ENCODE measurements at places on chromosomes 3 and 15. TPM values are rescaled to one million over a fixed set of nuclear protein-coding genes. Genes with fewer than 3 reads are reported as not detected.
A peak's percentile ranks its signal among the peaks of the same experiment; 100 is the strongest.

DNA sequence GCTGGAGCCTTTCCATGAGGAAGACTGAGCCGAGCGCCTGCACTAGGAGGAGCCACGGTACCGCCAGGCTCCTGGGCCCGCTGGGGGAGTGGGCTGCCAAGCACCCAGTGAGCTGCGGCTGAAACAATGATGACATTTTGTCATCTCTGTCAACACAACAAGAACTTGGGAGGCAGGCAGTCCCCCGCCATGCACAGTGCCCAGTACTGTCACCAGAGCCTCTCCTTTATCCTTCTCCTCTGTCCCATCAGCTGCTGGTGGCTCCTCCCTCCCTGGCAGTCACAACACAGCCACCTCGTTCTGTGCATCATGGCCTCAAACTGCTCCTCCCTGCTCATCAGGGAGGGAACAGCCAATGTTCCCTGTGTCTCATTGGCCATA lies 34.0 kb upstream of the PCSK6 start:
- DNase-seq, result no peak

GRCh38 chr3:119140466-119140865 lies 5.5 kb upstream of the TEX55 start:
- DNase-seq, result no peak

DNA sequence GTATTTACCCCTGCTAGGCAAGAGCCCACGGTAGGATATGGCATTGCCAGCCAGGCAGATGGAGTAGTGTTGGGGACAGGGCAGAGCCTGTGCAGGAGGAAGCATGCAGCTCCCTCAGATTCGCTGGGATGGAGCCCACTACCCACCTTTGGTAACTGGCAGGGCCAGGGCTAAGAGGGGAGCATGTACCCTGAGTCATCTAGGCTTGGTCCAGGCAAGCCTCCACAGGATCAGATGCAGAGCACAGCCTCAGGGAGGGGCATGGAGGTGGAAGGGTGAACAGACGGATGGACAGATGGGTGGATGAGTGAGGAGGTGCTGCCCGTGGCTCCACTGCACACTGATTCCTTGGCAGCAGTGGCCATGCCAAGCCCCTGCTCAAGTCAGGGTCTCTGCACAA lies 33.0 kb downstream of the IL20RB start:
- DNase-seq, result no peak

DNA sequence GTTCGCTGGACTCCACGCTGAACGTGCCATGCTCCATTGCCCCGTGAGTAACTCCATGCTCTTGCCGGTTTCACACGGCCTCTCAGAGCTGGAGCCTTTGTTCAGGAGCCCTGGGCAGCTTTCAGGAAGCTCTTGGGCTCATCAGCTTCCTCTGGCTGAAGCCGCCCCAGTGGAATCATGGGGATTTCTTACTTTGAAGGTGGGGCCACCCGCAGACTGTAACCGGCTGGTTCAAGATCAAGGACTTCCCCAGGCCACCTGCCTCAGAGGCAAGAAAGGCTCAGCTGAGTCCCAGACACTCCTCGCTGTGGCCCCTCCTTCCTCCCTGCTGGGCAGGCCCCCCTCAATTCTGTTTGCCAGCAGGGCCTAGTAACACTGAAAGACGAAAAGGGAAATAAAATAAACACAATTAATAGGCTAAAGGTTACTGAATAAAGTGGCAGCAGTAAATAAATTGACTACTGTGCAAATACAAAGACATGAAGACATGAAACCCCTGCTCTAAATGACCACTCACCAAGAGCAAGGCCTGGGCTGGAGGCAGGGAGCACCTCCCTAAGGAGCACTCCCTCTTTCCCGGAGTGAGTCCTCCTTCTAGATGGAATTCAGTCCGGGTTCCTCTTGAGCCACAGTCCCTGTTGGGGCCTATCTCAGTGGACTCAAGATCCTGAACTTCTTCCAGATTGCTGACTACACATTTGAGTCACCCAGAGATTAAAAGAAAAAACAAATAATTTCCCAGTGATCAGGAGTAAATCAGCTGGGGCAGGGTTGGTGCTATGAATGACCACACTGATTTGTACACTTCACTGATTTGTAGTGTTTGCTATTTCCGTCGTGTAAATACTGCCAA lies 51.0 kb downstream of the ZDHHC19 start:
- peak; percentile 71 for DNase-seq

DNA sequence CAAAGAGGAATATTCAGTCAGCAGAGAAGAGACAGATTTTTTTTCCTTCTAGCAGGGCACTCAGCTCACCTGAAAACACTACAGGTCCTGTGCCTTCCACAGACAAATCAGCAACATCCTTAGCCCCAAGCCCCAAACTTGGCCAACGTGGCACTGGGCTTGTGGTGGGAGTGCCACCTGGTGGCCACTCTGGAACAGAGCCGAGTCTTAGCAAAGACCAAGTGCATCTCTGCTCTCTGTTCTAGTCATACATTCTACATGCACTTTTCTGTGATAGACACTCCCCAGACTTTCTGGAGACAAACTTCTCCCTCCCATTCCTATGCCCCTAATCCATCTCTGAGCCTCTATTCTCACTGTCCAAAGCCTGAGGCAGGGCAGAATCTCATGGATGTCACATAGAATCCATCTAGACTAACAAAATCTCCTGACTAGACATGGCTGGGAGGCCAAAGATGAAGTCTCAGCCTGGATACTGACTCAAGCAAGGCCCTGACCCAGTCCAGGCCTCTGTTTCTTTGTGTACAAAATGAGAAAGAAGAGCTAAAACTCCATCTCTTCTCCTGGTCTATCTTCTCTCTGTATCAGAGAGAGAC lies 5.1 kb upstream of the SEMA7A start:
- peak; percentile 83 for DNase-seq

GRCh38 chr3:170603770-170604510 lies 18.1 kb upstream of the SLC7A14 start:
- no peak for DNase-seq

- DNase-seq, result no peak
These were observed 124.8 kb downstream of the DMXL2 start for GRCh38 chr15:51497806-51498205.

DNA sequence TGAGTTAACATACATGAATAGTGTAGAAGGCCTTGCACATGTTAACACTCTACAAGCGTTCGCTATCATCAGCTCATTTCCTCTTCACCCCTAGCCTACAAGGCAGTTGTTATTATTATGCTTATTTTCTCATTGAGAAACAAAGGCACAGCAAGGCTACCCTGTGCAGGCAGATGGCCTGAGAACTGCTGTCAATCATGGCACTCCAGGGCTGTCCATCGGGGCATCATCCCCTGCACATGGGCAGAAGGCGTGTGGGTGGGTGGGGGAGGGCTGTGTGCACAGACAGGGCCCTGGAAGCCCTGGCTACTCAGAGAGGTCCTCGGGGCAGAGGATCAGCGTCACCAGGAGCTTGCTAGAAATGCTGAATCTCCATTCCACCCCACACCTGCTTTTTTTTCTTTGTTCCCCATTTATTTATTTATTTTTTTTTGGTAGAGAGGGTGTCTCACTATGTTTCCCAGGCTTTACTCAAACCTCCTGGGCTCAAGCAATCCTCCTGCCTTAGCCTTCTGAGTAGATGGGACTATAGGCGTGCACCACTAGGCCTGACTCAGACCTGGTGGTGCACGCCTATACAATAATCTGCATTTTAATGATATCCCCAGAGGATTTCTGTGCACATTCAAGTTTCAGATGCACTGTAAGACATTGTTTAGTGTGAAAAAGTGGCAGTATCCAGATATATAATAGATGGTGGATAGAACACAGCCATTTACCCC lies 9.6 kb upstream of the ZXDC start:
- DNase-seq, result no peak

GRCh38 chr3:102195198-102195948 lies 239.4 kb upstream of the ZPLD1 start:
- peak; percentile 15 for DNase-seq

GRCh38 chr15:71392861-71393283 lies 277.6 kb downstream of the THSD4 start:
- DNase-seq, result no peak

- no peak for DNase-seq
These were observed 370.6 kb upstream of the PROK2 start for GRCh38 chr3:72155391-72156064.

- no peak for DNase-seq
These were observed 9.1 kb upstream of the SNRPN start for GRCh38 chr15:24945711-24946110.

GRCh38 chr3:130779031-130779430 lies 32.4 kb upstream of the PIK3R4 start:
- no peak for DNase-seq

DNA sequence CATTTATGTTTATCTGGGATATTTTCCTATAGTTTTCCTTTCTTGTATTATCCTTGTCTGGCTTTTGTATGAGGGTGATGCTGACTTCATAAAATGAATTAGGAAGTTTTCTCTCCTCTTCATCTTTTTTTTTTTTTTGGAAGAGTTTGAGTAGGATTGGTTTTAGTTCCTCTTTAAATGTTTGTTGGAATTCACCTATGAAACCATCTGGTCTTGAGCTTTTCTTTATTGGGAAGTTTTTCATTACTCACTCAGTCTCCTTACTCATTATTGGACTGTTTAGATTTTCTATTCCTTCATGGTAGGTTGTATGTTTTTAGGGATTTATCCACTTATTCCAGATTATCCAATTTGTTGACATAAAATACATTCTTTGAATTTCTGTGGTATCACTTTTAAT lies 18.7 kb upstream of the MASP1 start:
- no peak for DNase-seq

DNA sequence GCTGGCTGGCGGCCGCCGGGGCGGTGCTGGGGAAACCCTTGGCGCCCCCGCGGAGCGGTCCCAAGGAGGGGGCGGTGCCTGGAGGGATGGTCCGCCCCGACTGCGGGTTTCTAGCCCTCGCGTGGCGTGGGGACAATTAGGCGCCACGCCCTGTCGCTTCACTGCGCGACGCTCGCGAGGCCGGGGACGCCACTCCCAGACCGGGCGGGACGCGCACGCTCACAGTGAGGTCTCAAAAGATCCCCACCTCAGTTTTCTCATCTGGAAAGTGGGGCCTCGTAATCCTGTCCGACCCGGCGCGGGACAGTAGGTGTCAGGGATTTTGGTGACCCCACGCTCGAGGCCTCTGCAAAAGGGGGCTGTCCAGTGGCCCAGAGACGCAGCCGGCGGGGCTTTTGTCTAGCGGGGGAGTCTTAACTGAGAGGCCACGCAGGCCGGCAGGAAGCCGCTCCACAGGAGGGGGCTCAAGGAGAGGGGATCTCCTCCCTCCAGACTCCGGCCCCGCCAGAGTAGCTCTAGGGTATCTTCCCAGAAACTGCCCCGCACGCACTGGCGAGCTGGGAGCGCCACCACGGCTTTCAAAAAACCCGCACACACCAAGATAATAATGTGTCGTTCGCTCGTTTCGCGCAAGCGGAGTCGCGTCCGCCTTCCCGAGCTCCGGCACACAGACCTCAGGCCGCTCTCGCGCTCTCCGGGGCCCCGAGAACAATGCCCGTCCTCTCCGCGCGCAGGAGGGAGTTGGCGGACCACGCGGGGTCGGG lies 710 bp upstream of the CLK3 start:
- peak; percentile 86 for DNase-seq

DNA sequence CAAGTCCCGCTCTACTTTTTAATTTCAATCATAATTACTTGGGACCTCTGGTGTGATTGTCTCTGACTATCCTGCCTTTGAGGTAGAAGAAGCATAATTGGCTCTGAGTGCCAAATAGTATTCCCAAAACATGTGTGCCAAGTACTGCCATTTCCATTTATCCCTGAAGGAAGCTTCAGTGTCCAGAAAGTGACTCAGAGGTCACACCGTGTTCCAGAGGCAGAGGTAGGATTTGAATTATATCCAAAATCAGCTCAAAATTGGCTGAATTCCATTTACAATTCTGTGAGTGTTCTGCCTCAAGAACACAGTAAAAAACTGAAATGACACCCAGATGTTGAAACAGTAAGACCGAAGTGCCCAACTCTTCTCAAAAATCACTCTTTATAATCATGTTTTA lies 255.3 kb downstream of the RSL24D1 start:
- DNase-seq, result no peak

DNA sequence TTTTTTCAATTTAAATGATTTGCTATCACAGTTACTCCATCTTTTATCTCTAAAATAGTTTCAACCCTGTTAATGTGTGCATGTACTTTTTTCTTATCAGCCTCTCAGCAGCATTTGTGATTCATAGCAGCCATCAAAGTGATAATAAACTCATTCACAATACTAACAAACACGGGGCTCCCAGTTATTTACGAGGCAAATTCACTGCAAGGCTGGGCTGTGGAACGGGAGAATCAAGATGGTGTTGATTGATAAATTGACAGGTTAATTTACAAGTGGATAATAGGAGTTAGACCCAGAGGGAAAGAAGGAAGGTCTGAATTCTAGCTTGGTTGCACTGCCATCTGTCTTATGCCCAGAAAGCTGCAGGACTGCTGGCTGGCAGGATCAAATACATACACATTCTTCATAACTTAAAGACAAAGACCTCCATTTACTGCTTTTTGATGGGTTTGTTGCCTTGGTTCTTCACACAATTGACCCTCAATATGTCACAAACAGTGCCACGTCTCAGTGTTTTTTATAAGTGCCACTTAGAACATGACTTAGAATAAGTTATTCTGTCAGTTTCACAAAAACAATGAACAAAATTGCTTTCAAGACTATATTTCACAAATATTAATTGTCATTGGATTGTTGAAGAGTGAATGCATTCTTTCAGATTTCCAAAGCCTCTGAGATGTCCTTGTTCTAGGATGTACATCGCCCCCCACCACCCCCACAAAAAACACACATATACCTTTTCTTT lies 562.8 kb downstream of the NR2F2 start:
- DNase-seq, result peak; percentile 55

- DNase-seq, result peak; percentile 41
These were observed 74.7 kb downstream of the ZNF148 start for GRCh38 chr3:125300416-125300815.

GRCh38 chr3:127070776-127071175 lies 87.9 kb downstream of the PLXNA1 start:
- DNase-seq, result no peak

DNA sequence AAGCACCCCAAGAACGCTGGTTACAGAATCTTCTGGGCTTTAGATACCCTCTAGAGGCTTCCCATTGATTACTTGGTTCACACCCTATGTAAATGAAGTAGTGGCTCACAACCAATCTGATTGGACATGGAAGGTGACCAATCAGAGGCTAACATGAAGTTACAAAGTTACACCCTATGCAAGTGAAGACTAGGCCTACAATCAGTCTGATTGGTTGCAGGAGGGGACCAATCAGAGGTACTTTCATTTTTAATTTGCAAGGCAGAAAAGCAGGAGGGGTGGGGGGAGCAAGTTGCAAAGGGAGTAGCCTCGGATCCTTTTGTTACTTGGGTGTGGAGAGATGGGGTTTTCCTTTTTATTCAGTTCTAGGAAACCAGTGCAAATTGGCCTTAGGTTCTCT lies 11.1 kb upstream of the RTP2 start:
- DNase-seq, result no peak

- peak; percentile 91 for DNase-seq
These were observed 42.9 kb downstream of the MYO1E start for GRCh38 chr15:59329570-59330350.

- DNase-seq, result no peak
These were observed 9.0 kb upstream of the SMAD6 start for GRCh38 chr15:66692808-66693596.

The TMEM207 gene
- total RNA-seq, result not detected

The XYLB gene
- total RNA-seq, result 1.3 TPM

The DUOXA2 gene
- not detected for total RNA-seq

The ZMYND10 gene
- 0.56 TPM for total RNA-seq

The KLHL24 gene
- 159 TPM for total RNA-seq

The STAC gene
- 16.6 TPM for total RNA-seq

The FANCD2OS gene
- not detected for total RNA-seq

The SLC28A2 gene
- total RNA-seq, result not detected

The LRRC49 gene
- 11.6 TPM for total RNA-seq

The ZNF660 gene
- 7.1 TPM for total RNA-seq

The ECT2 gene
- total RNA-seq, result 39.1 TPM

The GCNT3 gene
- not detected for total RNA-seq

The TIMP4 gene
- total RNA-seq, result not detected

The ZNF662 gene
- total RNA-seq, result 0.21 TPM
